ENCODE measurements at places on chromosomes 12 and 14.

DNA sequence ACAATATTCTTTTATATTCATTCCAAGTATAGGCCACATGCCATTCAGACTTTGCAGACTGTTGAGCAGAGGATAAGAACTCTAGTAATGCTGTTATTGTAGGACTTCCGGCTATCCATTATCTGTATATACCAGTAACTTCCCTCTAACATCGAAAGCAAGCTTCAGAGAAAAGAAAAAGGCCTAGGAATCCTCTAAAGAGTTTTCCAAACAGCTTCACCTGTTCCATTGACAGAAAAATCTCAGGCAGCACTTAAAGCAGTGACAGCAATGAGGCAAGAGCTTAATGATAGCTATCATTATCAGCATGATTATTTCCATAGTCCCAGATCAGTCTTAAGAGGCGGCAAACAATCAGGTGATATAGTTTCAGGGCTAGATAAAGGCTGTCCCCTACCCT lies 1.8 kb downstream of the CPNE8 start:
- no peak for DNase-seq

DNA sequence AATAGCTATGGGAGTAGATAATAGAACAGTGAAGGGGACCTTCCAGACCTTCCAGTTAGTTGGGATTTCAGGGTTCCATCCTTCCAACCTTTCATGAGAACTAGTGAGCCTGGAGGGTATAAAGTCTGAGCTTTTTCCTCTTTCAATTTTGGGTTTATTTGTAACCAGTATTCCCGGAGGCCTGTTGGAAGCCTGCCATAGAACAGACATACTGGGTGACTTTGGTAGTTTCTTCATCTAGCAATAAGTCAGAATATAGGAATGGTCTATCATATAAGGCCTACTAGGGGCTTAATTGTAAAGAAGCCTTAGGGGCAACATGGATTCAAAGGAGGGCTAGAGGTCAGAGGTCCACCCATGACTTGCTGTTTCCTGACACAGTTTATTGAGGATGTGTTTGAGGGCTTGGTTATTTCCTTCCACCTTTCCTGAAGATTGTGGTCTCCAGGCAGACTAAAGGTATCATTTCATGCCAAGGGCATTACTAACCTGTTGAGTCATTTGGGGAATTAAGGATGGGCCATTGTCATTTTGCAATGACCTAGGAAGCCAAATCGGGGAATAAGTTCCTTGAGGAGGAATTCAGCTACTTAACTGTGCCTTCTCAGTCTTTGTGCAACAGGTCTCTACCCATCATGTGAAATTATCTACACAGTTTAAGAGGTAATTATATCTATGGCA lies 410.3 kb downstream of the SLC6A15 start:
- no peak for DNase-seq

DNA sequence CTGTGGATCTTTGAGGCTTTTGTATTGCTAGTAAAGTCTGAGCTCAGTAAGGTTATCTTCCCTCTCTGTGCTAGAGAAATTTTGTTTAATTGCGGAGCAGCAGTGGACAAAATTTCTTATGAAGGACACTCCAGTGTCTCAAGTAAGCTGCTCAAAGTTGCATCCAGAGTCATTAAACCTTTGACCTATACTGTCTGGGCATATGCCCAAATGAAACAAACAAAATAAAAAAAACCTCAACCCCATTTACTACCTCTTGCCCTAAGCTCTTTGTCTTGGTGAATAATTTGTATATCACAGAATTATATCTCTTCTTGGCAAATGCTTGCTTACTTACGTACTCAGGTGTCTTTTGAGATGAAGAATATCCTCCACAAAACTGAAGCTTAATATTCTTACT lies 465.2 kb downstream of the SOX5 start:
- DNase-seq = no peak

GRCh38 chr12:114935658-114936057 lies 251.7 kb upstream of the TBX3 start:
- no peak for DNase-seq

DNA sequence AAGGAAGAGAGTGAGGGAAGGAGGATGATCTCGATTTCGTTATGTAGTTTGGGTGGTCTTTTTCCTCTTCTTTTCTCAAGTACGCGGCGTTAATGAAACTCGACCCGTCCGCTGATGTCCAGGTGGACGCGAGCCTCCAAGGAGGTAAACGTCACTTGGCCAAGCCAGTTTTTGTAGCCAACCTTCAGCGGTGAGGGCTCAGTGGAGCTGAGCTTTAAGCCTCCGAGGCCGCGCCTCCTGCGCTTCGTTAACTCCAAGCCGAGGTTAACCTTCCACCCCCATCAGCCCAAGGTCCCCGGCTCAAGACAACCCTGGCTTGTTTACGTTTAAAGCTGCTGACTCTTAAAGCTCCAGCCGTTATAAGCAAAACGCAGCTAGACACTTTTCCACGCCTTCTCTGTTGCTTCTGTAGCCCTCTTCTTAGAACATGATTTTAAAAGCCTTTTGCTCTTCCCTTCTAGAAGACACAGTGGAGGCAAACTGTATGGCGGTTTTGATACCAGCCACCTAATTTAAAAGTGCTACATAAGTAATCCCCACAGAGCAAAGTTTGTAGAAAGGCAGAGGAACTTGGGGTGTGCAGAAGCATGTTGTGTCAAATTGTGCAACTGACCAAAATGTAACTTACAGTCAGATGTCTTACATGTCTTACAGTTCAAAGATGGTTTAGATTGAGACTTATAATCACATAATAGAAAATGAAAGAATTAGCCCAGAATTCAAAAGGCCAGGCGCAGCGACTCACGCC lies 923 bp upstream of the ITPR2 start:
- DNase-seq = no peak

DNA sequence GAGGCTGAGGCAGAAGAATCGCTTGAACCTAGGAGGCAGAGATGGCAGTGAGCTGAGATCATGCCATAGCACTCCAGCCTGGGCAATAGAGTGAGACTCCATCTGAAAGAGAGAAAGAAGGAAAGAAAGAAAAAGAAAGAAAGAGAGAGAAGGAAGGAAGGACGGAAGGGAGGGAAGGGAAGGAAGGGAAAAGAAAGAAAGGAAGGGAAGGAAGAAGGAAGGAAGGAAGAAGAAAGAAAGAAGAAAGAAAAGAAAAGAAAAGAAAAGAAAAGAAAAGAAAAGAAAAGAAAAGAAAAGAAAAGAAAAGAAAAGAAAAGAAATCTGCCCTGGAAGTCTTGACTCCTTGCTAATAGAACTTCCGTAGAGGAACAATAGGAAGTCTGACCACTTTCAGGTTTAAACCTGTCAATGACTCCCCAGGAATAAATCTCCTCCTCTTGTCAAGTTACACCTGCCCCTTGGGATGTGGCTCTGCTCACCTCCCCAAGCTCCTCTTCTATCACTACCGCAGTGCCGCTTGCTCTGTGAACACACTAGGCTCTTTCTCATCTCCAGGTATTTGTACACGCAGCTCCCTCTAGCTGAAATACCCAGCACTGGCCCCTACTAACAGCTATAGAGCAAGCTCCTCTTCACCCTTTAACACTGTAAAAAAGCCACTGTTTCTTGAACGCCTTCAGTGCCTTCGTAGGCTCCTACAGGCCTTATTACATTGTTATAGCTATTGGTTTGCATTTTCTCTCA lies 773.1 kb upstream of the TBX3 start:
- DNase-seq = no peak

DNA sequence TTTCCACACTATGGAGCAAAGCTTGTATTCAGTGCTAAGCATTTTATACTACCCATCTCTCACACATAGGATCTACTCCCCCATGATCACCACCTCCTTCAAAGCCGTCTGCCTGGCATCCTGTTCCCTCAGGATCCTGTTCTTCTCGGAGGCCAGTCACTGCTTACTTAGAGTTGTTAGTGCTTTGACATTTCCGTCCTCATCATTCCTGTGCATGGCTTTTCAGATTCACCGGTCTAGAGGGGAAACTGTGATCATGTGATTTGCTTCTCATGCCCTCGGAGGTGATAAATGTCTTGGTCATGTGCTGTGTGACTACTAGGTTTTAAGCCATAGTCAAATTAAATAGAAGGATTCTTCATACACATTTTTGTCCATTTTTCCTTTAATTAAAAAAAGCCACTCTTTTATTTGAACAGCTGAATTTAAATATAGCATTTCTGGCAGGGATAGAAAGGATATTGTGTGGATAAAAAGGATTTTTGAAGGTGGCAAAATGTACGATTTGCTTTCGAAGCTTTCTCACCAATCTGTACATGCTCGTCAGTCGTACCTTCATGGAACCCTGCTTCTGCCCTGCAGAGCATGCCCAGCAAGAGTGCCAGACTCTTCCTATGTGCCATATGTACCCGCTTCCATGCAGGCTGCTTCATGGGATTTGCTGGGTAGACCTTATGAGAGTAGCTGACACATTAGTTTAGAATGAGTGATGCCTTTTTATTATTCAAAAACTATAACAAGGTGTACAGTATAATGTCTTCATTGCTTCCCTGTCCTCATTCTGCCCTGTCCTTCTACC lies 53.3 kb downstream of the BMAL2 start:
- DNase-seq = no peak

- DNase-seq = no peak
These were observed at the start of gene PTMS for GRCh38 chr12:6765634-6766581. PTMS (plus strand) TSS chr12:6766363; CDS start chr12:6766706, 343 bp downstream.

- DNase-seq = no peak
These were observed 1.2 kb upstream of the CMTM5 start for GRCh38 chr14:23375527-23376251.

- no peak for DNase-seq
These were observed 22.6 kb downstream of the IFNG-AS1 start for GRCh38 chr12:68011882-68012207.

DNA sequence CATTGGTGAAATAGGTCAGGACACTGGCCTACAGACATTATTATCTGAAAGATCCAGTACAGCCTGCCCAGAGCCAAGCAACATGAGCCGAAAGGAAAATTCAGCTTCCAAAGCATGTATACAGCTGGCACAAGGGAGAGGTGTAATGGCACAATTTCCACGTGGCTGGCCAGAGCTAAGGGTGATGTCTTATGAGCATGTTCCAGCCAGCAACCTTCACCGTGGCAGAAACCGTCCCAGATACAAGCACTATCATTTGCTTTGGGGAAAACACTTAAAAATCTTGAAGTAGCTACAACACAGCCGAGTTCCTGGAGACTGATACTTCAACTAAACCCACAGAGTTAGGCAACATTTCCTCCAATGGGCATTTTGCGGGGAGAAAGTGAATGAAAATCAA lies 44.5 kb downstream of the CORO1C start:
- no peak for DNase-seq

- no peak for DNase-seq
These were observed 78.7 kb downstream of the TXNDC16 start for GRCh38 chr14:52473557-52473956.

- DNase-seq = no peak
These were observed 624.2 kb downstream of the DIO2 start for GRCh38 chr14:79586989-79587598.

DNA sequence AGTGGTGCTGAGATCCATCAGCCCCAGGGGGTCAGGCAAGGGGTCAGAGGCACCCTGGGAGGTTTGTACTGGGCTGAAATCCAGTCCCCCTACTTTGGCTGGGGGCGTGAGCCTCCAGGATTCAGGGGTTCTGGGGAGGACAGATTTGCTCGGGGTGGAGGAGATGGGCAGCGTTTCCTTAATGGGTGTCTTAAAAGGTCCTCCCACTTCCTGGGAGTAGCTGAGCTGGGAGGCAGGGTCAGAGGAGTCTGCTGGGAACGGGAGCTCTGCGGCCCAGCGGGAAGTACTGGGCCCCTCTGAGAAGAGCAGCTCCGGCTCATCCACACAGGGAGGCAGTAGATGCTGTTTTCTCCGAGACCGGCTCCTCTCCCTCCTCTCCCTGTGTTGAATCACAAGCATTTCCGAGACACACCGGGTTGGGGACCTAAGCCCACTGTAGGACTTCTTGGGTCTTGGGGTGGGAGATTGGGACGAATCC lies 2.1 kb upstream of the TEX52 start:
- no peak for DNase-seq

GRCh38 chr12:70230934-70231606 lies 12.2 kb upstream of the CNOT2 start:
- DNase-seq = no peak

DNA sequence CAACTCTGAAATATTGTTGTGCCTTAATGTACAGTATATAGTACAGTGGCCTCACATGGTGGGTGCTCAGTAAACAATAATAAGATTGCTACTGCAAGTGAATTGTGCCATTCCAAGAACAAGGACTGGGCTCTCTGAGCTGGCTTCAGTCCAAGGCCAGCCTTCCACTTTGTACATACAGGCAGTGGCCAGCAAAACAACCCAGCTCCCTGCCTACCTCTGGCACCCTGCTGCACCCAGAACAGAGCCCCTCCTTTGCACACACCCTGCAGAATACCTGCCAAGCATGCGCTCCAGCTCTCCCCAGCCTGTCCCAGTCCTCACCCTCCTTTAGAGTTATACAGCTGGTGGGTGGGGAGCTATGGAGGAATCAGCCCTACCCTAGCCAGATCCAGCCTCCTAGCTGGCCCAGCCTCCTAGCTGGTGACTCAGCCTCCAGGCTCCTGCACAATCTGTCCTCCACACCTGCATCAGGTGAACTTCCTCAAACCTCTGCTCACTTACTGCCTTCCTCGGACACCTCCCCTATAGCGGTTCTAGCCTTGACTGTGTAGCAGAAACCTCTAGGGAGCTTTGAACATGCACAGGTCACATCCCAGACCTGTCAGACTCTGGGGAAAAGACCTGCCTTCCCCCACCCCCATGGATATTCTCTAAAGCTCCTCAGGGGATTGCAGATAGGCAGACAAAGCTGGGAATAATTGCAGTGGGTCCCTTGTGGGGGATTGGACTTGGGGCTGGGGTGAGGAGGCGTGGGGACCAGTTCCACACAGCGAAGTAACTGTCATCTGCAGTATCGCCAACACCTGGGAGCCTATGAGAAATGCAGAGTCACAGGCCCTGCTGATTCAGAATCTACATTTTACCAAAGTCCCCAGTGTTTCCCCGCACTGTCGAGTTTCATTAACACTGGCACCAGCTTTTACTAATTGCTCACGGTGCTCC lies 17.9 kb downstream of the ZDHHC22 start:
- no peak for DNase-seq

DNA sequence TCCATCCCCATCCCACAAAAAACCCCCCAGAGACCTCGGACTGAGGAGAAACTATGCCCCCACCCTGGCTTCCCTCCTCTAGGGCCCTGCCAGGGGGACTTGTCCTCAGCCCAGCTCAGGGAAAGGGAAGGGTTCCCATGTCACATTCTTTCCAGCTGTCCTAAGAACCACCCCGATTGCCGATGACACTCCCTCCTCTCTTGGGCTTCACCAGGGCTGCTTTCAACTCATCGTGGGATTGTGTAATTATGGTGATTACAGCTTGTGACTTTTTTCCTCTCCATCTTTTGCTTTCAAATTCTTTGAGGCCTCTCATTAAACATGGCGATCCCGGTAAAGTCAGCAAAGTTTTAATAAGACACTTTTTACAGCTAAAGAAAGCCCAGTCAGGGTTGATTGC lies 344.0 kb downstream of the DPF3 start:
- no peak for DNase-seq

- no peak for DNase-seq
These were observed 37.3 kb upstream of the ADGRD1 start for GRCh38 chr12:130916241-130916911.

DNA sequence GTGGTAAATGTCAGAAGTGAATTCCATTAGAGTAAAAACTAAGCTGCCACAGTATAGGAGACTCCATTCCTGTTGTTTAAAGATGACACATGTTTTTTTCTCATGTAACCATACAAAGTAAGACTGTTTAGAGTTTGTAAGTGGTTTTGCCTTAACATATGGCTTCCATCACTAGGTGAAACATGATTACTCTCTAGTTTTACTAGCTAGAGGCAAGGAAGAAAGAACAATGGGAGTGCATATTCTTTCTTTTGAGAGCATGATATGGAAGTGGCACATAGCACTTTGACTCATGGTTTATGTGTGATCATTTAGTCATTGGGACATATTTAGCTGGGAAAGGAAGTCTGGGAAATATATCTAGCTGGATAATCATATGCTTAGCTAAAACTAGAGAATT lies 7.7 kb downstream of the ATF7IP start:
- DNase-seq = no peak
